Stomach (tissue), 19 donors: ENCODE measurements at places on chromosomes 6 and 20.

GRCh38 chr6:57162516-57162915 is 9.6 kb upstream of the BAG2 start:
- H3K27me3 ChIP-seq: no peaks in the 10 kb centered on the region
- H3K27ac ChIP-seq: no peak overlapping the region
- peaks cover 80% of the 10 kb centered on the region for H3K36me3 ChIP-seq
- H3K4me1 ChIP-seq: no peaks in the 10 kb centered on the region
- no peak overlapping the region for H3K4me3 ChIP-seq

- H3K4me3 ChIP-seq: no peak overlapping the region
- DNase-seq: no peak
- peak overlapping the region; percentile 20 for H3K27ac ChIP-seq
- H3K36me3 ChIP-seq: peaks cover 61% of the 10 kb centered on the region
- H3K27me3 ChIP-seq: no peaks in the 10 kb centered on the region
- H3K4me1 ChIP-seq: no peaks in the 10 kb centered on the region
Measured at GRCh38 chr20:1934156-1934555, 38.9 kb downstream of the SIRPA start.

GRCh38 chr6:117538615-117539014 is 56.1 kb downstream of the DCBLD1 start:
- H3K36me3 ChIP-seq: peaks cover 52% of the 10 kb centered on the region
- no peaks in the 10 kb centered on the region for H3K27me3 ChIP-seq
- no peak overlapping the region for H3K27ac ChIP-seq
- no peaks in the 10 kb centered on the region for H3K4me1 ChIP-seq

DNA sequence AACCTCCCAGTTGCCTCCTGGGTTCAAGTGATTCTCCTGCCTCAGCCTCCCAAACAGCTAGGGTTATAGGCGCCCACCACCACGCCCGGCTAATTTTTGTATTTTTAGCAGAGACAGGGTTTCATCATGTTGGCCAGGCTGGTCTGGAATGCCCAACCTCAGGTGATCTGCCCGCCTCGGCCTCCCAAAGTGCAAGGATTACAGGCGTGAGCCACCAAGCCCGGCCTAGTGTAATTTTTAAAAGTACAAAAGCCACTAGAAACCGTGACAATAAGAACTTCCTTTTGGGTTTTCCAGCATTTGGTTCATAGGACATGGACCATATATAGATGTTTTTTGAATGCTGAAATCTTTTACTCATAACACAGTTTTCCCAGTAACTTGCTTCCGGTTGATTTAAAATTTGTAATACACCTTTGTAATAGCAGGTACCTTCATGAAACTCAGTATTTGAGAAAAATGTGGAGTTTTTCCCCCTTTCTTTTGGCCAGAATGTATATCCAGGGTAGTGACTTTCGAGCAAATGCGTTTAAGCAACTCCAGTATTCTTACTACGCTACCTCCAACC is 467 bp downstream of the PXT1 start:
- no peaks in the 10 kb centered on the region for H3K27me3 ChIP-seq
- peak overlapping the region; percentile 95 for H3K27ac ChIP-seq
- peak overlapping the region; percentile 87 for H3K4me3 ChIP-seq
- H3K36me3 ChIP-seq: no peaks in the 10 kb centered on the region
- no peak for DNase-seq

DNA sequence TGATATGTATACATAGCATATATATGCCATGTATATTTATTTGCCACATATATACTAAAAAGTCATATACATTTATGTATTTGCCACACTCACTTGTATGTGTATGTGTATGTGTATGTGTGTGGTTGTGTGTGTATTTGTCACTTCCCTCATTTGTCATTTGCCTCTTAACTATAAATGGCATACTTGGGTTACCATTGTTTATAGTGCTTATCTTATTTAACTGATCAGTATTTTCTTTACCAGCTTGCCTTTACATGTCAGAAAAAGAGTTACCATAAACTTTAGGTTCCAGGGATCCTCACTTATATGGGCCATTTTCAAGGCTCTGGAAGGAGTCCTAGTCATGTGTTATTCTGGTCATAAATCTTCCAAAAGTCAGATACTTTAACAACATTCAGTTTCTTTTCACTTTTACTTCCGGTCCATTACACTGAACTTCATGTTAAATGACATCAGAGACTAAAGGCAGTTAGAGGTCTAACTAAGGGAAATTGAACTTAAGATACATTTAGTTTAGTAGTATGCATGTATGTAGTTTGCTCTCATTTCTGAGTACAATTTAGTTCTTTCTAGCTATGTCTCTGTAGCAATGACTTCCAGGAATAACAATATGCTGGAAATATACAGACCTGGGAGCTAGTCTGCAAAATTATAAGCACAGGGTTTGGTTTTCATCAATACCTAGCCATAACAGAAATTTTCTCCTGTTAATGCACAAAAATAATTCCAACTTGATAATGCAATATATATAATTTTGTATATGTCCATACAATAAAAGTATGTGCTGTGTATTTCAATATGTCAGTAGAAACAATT is 33.7 kb upstream of the HIVEP1 start:
- no peak overlapping the region for H3K4me3 ChIP-seq
- H3K4me1 ChIP-seq: peaks cover 8% of the 10 kb centered on the region

- H3K4me1 ChIP-seq: no peaks in the 10 kb centered on the region
- no peaks in the 10 kb centered on the region for H3K27me3 ChIP-seq
- H3K4me3 ChIP-seq: no peak overlapping the region
- H3K27ac ChIP-seq: no peak overlapping the region
Measured at GRCh38 chr6:109252261-109253041, 129.8 kb downstream of the CD164 start.
